Pulmonary artery endothelial cell (primary cell): ENCODE measurements at places on chromosomes 1 and 21.
A peak's percentile ranks its signal among the peaks of the same experiment; 100 is the strongest.

DNA sequence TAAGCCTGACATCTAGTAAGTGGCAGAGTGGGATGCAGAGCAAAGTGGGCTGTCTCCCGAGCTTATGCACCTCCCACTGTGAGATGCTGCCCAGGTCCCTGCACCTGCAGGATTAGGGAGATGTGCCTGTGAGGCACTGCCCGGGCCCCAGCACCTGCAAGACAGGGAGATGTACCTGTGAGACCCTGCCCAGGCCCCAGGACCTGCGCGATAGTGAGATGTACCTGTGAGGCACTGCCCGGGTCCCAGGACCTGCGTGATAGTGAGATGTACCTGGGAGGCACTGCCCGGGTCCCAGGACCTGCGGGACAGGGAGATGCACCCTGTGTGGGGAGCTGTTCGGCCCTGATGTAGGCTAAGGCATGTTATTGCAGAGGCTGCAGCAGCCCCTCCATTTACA lies 622.8 kb downstream of the PTPRU start:
- no peak for DNase-seq

DNA sequence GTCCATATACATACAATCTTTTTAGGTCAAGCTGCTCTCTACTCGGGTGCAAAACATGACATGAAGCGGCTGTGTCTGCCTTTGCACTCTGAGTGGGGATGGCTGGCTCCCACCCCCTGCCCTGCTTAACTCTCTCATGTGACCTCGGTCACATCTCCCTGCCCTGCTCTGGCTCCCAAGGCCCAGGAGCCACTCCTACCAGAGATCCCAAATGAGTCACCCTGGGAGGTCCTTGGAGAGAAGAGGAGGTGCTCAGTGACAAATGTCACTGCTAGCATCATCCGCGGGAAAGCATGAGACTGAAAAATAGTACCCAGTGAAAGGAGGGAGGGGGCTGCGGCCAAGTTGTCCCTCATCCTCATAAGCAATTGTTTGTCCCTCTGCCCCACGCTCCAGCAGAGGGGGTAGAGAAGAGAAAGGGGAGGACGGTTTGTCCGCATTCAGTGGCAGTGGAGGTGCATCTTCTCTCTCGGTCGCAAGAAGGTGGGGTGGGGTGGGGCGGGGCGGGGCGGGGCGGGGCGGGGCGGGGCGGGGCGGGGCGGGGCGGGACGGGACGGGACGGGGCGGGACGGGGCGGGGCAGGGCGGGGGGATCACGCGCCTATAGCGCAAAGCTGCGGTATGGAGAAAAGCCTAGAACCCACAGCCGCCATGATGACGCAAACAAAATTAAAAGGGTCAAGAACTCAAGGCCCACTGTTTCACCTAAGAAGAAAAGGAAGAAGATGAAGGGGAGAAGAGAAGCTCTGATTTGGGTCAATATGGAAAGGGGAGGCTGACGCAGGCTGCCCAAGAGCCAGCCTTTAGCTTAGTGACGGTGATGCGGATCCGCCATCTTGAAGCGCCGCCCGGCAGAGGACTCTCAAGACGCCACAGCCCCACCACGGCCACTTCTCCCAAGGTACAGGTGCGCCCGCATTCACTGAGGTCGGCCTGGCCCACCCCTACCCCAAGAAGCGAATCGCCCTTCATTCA lies 66.2 kb downstream of the CD46 start:
- DNase-seq: no peak

- peak; percentile 41 for DNase-seq
Observed at GRCh38 chr1:29688471-29689365, 452.4 kb downstream of the PTPRU start.

DNA sequence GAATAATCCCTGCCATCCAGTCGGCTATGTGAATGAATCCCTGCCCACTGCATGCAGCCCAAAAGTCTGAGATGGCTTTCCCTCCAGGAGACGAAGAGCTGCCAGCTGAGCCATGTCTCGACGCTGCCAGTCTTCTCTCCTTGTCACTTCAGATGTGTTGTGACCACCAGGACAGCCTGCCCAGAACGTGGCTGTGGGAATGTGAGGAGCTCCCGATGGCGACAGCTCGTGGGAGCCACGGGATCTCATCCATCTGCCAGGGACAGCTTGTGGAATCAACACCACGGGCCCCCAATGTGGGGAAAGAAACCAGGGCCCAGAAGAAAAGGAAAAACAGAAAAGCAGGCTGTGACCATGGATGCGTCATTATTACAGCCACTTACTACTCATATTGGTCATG lies 67.2 kb downstream of the NFASC start:
- DNase-seq: no peak

DNA sequence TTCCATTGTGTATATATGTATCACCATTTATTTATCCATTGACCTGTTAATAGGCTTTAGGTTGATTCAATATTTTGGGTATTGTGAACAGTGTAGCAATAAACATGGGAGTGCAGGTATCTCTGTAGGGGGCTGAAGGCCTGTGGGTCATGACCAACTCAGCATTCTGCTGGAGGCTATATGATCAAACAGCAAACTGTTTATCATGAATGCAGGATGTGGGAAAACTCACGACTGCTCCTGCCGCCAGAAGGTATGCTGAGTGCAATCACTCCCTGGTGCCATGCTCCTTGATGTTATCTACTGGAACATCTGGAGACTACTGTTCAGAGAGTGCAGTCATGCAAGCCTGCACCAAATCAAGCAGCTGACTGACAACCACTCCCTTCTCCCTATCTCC lies 275.2 kb downstream of the COL11A1 start:
- DNase-seq: no peak

- no peak for DNase-seq
Observed at GRCh38 chr21:36337099-36337509, 17.1 kb downstream of the MORC3 start.

DNA sequence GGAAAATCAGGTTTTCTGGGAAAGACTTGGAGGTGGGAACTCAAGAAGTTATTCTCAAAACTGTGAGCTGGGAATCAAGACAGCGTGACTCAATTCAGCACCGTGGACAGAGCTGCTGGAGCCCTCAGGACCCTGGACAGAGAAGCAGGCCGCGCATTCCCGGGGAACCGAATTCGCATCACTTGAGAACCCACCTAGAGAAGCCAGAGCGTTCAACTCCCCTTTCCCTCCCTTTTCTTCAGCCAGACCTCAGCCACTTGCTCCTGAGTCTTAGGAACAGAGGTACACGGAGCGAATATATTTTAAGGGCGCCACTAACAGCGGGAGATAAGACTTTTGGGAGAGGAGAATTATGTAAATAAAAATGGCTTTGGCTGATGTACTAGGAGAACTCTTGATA lies 2.0 kb upstream of the LIN28A start:
- peak; percentile 26 for DNase-seq

GRCh38 chr1:160354388-160354985 lies 11.3 kb downstream of the NCSTN start:
- DNase-seq: no peak

DNA sequence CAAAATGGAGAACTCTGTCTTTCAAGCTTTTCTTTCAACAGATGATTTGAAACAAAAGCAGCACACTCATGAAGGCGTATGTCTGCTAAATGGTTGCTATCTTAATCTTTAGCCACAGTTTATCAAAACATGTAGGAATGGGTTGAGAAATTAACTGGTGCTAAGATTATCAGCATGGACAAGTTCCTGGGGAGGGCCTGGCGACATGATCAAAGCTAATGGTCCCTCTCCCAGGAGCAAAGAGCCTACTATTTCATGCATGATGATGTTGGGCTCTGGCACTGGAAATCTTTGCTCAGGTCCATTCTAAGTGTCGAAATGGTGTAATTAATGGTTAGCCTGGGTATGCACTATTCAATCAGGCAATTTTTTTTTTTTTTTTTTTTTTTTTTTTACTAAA lies 91.7 kb downstream of the SLC45A1 start:
- no peak for DNase-seq

- no peak for DNase-seq
Observed at GRCh38 chr1:54706419-54706818, 9.2 kb upstream of the TTC4 start.

- no peak for DNase-seq
Observed at GRCh38 chr1:69129538-69129937, 438.2 kb upstream of the LRRC7 start.

DNA sequence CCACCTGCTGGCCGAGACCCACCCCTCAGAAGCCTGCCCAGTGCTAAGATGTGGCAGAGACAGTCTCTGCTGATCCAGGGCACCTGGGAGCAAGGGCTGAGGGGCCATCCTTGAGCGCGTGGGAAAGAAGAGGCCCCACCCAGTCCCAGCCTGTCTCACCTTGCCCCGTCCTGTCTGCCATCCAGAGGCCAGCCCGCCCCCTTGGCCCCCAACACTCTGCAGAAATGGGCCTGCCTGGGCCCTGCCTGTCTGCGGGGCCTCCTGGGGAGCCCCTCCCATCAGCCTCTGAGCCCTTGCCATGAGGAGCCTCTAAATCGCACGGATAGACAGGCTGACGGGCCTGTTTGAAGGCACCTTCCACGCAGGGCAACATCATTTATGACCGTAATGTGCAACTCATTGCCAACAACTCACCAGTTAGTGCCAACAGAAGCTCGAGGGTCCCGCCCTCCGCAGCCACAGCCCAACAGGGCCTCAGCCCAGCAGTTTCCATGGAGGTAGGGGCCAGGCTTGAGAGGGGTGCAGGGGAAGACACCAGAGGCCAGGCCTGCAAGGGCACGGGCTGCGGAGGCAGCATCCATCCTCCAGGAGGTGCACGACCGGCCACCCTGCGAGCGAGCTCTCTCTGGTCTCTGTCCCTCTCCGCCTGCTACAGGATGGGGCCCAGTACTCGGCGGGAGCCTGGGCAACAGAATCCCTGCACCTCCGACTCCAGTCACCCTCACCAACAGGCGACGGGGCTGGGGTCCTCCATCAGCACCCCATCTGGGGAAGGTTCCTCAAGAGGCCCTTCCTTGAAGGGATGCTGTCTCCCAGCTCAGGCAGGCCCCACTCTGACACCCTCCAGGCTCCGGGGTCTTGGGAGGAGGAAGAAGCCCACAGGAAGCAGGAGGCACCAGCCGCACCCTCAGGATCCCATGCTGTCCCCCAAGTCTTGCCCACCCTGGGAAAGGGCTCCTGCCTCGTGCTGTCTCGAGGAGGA lies 78.0 kb downstream of the MEGF6 start:
- DNase-seq: no peak

DNA sequence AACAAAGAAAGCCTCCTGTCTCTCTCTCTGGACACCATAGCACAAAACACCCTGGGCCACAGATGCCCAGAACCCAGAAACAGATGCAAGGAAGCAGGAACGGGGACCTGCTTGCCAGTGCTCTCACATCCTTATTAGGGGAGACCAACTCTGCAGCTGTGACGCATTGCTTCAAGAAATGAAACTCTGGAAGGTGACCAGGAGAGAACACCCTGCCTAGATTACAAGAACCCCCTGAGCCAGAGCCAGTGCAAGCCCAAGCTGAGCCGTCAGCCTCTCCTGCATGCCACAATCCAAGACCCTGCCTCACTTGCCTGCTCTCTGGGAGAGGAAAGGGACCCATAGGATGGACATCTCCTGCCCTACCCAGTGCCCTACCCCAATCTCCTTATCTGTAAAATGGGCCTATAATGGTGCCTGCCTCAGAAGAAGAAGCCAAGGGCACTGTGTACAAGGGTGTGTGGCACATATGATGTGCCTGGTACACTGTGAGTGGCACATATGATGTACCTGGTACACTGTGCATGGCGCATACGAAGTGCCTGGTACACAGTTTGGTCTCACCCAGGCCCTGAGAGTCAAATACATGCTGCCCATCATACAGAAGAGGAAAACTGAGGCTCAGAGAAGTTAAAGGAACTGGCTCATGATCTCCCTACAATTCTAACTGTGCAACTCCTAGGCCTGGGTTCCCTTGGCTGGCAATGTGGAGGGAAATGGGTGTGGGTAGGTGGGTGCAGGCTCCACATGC lies 16.8 kb upstream of the FAM131C start:
- DNase-seq: no peak

DNA sequence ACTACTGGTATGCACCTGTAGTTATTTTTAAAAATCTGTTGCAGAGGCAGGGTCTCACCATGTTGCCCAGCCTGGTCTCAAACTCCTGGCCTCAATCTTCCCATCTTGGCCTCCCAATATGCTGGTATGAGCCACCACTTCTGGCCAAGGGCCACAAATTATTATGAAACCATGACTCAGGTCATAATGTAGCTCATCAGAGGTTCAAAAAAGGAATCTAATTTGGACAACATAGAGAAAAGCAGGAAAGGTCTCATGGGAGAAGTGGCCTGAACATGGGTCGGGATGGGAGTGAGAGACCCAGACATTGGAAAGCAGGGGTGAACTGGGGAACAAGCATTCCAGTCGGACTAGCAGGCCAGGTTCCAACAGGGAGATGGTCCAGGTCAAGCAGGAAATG lies 45.2 kb upstream of the C1orf198 start:
- DNase-seq: no peak

DNA sequence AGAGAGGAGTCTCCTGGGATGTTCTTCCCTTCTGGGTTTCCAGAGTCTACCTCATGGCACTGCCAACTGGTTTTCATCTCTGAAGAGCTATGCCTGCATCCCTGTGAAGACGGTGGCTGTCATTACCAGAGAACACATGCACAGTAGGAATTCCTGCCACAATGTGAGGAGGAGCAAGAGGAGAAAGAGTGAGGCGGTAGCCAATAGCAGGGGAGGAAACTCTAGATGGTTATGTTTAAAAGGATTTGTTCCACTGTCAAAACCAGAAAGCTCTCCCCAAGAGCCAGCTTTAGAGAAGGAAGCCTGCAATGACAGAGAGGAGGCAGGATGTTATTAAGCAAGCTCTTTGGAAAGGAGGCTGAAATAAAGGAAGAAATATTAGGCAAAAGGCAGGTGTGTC lies 12.3 kb downstream of the LMX1A start:
- no peak for DNase-seq

GRCh38 chr1:169568497-169568896 lies 17.8 kb downstream of the F5 start:
- DNase-seq: no peak

- no peak for DNase-seq
Observed at GRCh38 chr1:21823206-21823979, 11.3 kb downstream of the LDLRAD2 start.

DNA sequence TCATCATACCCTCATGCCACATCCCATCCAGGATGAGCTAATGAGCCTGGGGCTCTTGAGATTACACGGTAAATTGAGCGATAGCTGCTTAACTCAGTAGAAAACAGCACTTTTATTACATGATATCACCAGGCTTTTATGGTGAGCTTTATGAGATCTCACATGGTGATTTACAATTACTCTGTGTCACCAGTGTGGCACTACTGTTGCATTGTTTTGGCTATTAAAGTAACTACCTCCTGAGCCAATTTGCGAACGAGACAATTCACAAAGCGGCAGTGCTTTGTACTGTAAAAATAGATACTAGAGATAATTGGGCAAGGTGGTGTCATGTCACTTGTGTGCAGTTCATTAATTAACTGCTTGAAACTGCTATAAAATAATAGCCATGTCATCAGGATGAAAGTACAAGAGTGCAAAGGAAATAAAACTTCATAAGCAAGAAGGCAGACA lies 767.7 kb upstream of the ADGRL2 start:
- no peak for DNase-seq

- no peak for DNase-seq
Observed at GRCh38 chr21:34642211-34643075, 26.4 kb upstream of the CLIC6 start.

- DNase-seq: no peak
Observed at GRCh38 chr1:69109277-69109676, 458.4 kb upstream of the LRRC7 start.

- DNase-seq: no peak
Observed at GRCh38 chr21:36888466-36888865, 78.0 kb downstream of the HLCS start.

- no peak for DNase-seq
Observed at GRCh38 chr1:160410406-160411005, 10.1 kb downstream of the VANGL2 start.
